ENCODE measurements at places on chromosomes 13 and 19.

DNA sequence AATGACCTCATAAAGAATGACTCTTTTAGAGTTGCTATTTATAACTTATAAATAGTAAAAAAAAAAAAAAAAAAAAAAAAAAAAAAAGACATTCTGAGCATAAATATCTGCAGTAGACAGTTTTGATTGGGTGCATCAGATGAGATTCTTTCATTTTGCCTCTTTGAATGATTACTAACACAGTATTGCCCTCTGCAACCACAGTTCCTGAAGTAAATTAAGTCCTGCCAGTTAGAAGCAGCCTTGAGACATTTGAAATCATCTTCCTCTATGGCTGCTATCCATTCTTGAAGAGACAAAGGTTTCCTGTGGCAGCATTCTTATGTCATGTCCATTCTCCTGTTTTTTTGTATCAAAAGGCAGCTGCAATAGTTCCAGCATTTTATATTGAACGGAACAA lies 892.4 kb upstream of the MIR17HG start:
- DNase-seq: no peak

DNA sequence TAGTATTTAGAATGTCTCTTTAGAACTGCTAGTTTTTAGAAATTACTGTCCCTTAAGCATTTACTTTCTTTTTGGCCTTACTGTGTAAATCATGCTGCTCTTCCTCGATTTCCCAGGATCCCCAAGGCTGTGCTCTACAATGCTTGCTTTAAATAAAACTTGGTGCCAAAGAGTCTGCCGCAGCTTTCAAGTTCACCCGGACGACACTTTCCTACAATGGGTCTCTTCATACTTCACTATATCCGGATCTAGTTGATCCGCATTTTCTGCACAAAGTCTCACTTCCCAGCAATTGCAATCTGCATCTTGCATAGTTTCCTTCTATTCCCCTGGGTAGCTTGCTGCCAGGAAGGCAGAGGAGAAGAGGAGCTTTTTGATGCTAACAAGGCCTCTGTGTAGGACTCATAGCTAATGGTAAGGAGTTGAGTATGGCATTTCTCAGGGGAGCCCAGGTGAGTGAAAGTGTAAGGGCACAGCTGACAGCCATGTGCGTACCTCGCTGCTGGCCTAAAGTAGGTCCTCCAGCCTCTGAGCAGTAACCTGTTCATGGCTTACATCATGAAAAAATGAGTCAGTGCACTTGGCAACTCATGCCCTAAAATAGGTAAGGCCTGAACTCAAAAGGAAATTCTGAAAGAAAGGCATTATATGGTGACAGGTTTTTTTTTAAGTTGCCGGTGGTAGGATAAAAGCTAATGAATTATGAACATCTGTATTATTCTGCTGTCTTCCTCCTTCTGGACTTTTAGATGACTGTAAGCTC lies 101.6 kb downstream of the ENOX1 start:
- no peak for DNase-seq

DNA sequence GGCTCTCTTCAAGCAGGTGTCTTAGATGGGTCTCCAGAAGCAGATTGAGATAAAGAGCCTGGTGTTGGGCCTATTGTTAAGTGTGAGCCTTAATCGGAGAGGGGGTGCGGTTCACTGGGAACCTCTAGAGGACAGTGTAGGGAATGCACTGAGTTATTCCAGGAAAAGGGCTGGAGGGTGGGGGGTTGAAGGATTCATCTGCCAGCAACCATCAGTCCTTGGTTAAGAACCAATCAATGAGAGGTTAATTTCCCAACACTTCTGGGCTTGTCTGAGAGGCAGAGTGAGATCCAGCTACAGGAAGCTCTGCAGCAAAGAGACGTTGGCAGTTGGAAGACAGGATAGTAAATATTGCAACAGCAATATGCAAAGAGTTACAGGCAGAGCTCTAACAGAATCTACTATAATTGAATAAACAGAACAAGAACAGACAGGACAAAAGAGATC lies 28.7 kb downstream of the CYP4F2 start:
- DNase-seq: no peak

DNA sequence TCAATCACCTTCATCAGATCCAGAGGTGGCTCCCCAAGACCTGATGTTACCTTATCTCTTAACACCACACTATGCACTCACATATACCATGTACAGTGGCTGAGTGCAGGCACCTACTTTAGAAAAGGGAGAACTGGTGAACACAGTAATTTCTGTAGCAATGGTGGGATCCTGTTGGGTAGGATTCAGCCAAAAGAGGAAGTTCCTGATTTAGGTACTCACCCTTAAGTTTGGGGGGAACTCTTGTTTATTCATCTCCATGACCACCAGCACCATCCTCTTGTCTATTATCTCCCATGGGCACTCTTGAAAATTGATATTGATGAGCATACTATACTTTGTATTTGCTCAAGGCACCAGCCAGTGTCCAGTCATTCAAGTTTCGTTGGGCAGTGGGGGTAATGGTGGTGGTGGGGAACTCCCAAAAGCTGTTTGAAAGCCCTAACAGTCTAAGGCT lies 324.4 kb downstream of the LMO7 start:
- DNase-seq: no peak

DNA sequence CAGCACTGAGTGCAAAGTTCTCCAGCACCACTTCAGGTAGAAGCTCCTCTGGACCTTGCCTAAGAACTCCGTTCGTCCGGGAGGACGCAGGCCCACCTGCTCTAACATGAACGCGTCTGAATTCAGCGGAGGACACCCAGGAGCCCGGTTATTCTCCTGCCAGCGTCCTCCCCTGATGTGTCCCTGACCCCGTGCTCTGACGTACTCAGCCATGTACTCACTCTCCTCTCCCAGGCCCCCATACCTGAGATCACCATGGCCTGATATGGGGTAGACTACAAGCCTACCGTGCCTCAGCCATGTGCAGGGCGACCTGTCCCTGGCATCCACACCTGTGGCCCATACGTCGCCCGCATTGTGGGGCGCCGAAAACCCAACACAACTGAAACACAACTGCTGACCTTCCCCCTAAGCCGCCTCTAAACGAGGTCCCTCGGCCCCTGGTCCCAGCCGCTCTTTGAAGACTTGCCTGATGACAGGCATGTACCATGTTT lies 744 bp upstream of the ZNF584 start:
- DNase-seq: no peak

GRCh38 chr13:50787316-50788195 lies 55.9 kb downstream of the DLEU7 start:
- no peak for DNase-seq

DNA sequence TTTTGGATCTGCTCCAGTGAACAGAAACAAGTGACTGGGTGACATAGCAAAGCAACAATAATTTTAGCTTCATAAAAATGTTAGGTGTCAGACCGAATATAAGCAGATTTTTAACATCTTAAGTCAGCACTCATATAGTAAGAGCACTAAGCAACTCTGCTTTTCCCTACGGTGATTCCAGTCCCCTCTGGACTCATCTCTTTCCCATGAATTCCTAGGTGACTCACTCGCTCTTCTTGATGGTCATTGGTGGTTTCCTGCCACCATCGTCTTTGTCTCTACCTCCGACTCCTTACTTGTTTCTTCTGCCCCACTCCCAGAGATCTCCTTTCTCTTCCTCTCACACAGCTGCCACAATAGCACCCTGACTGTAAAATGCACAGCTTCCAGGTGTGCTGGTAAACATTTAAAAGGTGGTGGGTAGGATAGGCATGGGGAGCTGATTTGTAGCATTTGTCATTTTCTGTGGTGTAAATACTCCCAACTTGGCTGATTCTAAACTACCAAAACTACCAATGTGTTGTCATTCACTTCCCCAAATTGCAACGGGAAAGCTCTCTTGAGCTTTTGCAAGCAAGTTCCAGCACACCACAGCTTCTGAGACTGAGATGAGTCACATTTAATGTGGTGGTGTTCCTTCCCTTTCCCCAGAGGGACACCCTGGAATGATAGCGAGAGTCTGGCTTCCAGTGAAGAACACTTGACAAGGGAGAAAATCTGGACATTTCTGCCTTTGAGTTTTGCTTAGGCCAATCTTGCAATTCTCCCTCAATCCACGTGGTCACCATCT lies 42.8 kb upstream of the CLDN10 start:
- DNase-seq: no peak

- DNase-seq: no peak
Measured at GRCh38 chr13:109874484-109875454, 88.4 kb upstream of the IRS2 start.

DNA sequence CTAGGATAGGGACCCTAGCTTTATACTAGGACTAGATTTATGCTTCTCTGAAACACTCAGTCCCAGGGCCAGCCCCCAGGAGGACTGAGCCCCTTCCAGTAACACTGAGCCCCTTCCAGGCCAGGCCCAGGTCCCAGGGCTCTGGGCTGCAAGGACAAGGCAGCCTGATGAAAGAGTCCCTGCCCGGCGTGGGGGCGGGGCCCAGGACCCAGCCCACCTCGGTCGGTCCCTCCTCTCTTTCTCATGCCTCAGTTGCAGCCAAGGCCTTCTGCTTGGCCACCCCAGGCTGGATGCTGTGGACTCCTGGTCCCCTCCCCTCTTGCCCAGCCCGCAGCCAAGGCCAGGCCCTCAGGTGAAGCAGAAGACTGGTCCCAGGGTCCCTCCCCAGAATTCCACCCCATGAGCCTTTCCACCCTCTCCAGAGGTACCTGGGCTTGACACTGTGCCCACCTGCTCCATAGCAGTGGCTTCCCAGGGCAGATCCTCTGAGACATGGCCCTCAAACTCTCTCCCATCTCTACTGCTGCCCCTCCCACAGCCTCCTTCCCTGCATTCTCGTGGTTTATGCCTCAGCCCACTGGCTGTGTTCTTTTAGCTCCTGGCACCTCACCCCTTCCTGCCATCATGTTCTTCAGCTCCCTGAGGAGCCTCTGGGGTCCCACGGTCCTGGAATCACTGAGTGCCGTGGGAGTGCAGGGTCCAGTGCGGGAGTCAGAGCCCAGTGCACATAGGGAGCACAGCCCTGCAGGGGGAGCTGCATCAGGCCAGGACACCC lies 53.6 kb upstream of the C1QTNF9B start:
- no peak for DNase-seq
